ENCODE measurements at places on chromosomes 2 and 18.

DNA sequence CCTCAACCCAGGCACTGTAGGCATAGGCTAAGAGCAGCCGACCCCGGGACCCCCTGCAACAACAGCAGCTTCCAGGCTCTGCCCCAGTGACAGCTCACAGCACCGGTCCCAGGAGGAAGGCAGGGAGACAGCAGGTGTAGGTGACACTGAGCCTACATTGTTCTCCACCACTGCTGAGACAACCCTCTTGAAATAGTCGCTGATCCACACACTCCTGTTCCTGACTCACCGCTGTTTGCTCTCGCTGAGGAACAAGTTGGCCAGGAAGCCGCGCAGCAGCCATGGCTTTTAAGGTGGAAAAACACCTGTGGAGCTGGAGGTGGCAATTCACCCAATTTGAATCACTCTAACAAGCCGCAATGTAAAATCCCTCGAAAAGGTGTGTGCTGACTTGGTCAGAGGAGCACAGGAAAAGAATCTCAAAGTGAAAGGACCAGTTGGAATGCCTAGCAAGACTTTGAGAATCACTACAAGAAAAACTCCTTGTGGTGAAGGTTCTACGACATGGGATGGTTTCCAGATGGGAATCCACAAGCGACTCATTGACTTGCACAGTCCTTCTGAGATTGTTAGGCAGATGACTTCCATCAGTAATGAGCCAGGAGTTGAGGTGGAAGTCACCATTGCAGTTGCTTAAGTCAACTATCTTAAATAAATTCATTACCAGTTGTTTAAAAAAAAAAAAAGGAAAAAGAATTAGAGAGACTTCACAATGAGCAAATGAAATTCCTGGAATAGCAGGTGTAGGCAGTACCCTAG is 167.5 kb downstream of the ARL4C start:
- DNase-seq, result no peak

DNA sequence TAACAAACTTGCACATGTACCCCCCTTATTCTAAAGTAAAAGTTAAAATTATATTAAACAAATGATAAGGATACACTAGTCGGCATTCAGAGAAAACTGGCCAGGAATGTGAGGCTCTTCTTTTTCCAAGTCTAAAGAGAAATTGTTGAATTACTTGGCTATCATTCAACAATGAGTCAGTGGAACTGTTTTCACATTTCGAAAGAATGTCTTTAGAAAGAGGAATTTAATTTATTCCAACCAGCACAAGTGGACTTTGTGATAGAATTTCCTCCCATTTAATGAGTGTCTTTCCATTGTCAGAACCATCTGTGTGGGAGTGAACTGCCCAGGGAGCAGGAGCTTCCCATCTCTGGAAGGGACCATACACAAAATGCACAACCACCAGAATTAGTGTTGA is 792.2 kb downstream of the EPHA4 start:
- DNase-seq, result no peak

- no peak for DNase-seq
These were observed 95.9 kb upstream of the SIX2 start for GRCh38 chr2:45105050-45105582.

DNA sequence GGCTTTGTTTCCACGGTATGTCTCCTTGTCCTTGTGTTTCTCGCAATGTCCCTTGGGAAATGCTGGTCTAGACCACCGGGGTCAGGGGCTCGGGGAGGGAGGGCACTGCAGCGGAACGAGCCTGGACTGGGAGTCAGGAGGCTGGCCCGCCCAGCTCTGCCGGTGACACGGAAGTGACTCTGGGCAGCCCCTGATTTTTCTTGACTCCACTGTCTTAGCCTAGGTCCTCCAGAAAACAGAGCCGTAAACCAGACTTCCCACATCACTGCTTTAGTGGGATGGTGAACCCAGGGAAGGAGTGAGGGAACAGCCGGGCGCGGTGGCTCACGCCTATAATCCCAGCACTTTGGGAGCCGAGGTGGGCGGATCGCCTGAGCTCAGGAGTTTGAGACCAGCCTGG is 144.2 kb downstream of the ASB1 start:
- DNase-seq, result no peak

GRCh38 chr2:46380038-46380940 is 83.1 kb downstream of the EPAS1 start:
- DNase-seq, result peak; percentile 56

- peak; percentile 61 for DNase-seq
These were observed 513.8 kb downstream of the RNF144A start for GRCh38 chr2:7430869-7431641.

DNA sequence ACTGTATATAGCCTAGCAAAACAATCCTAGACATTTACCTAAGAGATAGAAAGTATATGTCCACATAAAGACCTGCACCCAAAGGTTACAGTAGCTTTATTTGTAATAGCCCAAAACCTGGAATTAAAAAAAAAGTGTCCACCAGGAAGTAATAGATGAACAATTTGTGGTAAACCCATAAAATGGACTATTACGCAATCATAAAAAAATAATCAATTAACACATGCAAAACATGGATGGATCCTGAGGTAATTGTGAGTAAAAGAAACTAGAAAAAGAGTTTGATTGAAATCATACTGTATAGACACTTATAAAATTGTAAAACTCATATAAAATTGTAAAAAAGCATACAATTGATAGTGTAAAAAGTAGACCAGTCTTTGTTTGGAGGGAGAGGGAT is 673.0 kb upstream of the ZNF804A start:
- DNase-seq, result no peak

- peak; percentile 44 for DNase-seq
These were observed 58.2 kb upstream of the ST6GAL2 start for GRCh38 chr2:106944215-106944614.

GRCh38 chr2:134175834-134176233 is 78.0 kb upstream of the MGAT5 start:
- DNase-seq, result no peak

- DNase-seq, result peak; percentile 55
These were observed 83.3 kb downstream of the MALT1 start for GRCh38 chr18:58754544-58755068.

- no peak for DNase-seq
These were observed 100.1 kb upstream of the APCDD1 start for GRCh38 chr18:10354241-10354811.

GRCh38 chr2:37614061-37614738 is 57.2 kb downstream of the CDC42EP3 start:
- DNase-seq, result peak; percentile 63

DNA sequence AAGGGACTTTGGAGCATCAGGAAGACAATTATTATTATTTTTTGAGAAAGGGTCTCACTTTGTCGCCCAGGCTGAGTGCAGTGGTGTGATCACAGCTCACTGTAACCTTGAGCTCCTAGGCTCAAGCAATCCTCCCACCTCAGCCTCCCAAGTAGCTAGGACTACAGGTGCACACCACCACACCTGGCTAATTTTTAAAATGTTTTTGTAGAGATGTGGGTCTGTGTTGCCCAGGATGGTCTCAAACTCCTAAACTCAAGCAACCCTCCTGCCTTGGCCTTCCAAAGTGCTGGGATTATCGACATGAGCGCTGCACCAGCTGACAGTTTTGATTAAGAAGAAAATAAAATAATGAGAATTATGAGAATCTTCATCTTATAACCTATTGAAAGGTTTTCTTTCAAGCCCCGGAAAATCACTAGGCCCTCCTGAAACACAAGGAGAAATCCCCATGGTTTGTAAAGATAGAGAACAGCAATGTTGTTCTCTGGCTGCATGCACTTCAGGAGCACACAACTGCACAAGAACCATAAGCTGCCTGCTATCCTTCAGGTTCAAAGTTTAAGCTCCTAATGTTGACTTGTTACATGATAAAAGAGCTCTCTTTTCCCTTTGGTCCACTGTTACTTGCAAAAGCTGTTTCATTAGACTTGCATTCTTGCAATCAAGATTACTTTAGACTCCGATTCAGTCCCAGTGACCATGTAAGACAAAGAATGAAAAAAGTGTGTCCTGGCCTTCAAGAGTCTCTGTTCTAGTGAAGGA is 16.8 kb downstream of the NPC1 start:
- no peak for DNase-seq

DNA sequence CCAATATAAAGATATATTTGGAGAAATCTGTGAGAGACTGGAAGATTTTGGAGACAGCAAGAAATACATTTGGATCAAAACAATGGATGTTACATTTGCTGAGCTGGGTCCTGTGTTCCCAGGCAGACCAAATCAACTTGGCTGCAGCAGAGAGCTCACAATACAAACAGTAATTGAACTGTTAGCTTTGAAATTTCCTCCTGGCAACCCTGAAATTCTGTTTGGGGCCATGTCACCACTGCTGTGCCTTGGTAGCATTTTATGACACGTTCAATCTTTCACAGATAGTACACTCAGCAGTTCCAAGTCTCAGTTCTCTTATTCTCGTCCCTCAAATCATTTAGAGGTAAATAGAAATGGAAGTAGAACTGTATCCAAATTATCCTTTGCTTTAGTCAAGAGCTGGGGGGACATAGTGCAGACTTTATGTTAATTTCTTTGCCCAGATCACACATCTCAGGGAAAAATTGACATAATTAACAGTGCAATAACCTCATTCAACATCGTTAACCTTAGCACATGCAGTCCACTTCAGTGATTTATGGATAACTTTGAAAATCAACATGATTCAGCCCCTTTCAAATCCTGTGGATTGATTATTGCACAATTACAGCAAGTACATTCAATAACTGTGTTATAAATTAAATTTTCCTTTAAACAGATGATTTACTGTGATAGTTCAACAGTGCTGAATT is 277.4 kb upstream of the MC4R start:
- no peak for DNase-seq

DNA sequence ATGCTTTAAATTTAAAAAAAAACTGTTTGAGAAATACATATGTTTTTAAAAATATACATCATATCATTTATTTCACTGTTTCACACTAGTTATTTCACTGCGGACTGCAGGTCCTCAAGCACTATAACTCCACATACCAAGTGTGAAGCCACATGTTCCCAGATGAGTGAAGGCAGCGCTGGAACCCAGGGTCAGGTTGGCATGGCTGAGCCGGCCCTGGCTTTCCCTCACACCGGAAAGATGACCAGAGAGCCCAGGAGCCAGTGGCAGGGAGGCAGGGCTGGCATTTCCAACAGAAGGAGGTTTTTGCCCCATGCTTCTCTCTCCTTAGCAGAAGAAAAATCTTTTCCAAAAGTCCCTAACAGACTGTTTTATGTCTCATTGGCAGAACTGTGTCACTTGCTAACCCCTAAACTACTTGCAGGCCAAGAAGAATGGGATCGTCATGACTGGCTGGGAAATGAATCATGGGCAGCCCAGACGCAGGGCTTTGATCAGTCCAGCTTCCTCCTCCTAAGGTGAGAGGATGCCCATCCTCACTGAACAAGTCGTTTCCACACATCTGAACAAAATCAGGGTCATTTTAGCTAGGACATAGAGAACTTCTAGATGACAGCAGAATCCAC is 287.6 kb upstream of the HNRNPA3 start:
- no peak for DNase-seq

DNA sequence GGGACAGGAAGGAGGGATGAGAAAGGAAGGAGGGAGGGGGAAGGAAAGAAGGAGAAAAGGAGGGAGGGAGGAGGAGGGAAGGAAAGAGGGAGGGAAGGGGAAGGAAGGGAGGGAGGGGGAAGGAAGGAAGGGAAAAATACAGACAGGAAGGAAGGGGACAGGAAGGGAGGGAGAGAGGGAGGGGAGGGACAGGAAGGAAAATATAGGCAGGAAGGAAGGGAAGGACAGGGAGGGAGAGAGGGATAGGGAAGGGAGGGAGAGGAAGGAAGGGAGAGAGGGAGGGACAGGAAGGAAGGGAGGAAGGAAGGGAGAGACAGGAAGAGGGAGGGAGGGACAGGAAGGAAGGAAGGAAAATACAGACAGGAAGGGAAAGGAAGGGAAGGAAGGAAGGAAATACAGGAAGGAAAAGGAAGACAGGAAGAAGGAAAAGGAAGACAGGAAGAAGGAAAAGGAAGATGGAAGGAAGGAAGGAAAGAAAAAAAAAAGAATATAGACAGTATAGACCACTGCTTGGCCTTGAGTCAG is 63.6 kb downstream of the FEZ2 start:
- DNase-seq, result no peak

GRCh38 chr2:208570851-208571763 is 164.5 kb downstream of the PTH2R start:
- no peak for DNase-seq

GRCh38 chr2:64410671-64411070 is 43.3 kb upstream of the LGALSL start:
- DNase-seq, result no peak

DNA sequence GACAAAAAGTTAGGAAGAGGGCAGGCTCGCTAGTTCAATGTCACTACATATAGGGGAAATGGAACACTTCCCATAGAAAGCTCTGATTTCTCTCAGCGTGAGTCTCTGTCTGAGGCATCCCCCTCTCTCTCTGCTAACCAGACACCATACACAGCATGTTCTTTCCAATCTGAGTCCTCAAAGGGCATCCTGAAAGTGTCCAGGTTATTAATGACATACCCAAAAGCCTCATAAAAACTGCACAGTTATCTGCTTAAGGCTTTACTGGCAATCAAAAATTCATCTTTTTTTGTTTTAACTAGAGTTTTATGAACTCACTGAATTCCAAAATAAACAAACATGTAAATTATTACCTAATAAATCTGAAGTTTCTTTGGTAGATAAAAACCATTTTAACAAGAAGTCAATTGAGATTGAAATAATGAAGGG is 137.4 kb downstream of the AFF3 start:
- no peak for DNase-seq

DNA sequence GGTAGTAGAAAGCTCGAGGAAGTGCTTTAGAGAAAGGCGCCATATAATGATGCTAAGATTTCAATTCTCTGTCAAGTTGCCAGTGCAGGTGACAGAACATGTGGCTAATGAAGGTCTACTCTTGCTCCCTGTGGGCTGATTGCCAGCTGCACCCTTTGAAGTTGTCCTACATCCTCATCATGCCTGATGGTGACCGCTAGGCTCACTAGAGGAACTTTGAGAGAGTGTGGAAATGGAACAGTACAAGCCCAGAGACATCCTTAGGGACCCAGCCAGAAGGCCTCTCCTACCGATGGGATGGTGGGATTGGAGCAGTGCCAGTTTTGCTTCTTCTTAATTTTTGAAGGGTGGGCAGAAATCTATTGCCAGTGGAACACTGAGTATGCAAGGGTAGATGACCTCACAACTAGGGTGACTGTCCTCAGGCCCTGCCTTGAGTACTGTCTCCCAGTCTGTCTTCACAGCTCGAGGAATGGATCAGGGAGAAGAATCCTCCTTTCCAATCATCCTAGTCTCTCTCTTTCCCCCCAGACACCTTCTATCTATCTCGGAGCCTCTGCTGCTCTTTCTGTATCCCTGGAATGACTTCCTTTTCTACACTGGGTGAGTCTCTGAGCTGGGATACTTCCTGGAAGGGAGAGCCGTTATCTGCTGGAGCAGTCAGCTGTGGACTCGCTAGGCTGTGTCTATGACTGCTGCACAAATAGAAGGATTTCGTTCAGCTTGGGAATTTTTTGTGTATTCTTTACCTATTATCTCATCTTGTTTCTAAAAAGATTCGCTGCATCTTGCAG is 33.5 kb downstream of the LGALSL start:
- DNase-seq, result no peak

- peak; percentile 85 for DNase-seq
These were observed 80.9 kb upstream of the CCDC85A start for GRCh38 chr2:56102866-56103265.

GRCh38 chr2:64753399-64753798 is 99.7 kb upstream of the SERTAD2 start:
- no peak for DNase-seq

- DNase-seq, result peak; percentile 77
These were observed 115.0 kb downstream of the SPTBN1 start for GRCh38 chr2:54570925-54571694.

GRCh38 chr2:191636235-191636543 is 41.7 kb upstream of the NABP1 start:
- peak; percentile 68 for DNase-seq

GRCh38 chr2:223585666-223586065 is 16.5 kb downstream of the SCG2 start:
- DNase-seq, result no peak

GRCh38 chr2:166419616-166419934 is 43.8 kb upstream of the SCN9A start:
- DNase-seq, result peak; percentile 27
